GM13976 (cell line): ENCODE measurements at places on chromosomes 7 and 10.

- no peak for DNase-seq
Observed at GRCh38 chr7:84060000-84060399, 134.6 kb downstream of the SEMA3A start.

DNA sequence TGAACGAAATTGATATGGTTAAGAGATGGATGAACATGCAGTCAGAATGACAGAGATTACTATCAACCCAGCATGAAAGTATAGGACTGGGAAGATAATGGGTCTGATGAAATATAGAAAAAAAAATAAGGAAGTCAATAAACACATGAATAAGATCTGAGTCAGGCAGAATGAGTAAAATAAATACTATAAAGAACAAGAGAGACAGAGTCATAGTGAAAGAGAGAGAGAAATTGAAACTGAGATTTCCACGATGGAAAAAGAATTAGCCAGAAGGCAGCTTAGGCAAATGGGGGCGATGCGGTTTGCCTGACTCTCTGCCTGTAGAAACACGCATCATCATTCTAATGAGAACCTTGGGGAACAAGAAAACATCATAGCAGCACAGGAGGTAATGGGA is 26.6 kb downstream of the SEMA3D start:
- DNase-seq: no peak

GRCh38 chr10:67804395-67804678 is 33.7 kb downstream of the DNAJC12 start:
- DNase-seq: no peak

GRCh38 chr10:113891476-113891875 is 37.0 kb downstream of the NHLRC2 start:
- no peak for DNase-seq

DNA sequence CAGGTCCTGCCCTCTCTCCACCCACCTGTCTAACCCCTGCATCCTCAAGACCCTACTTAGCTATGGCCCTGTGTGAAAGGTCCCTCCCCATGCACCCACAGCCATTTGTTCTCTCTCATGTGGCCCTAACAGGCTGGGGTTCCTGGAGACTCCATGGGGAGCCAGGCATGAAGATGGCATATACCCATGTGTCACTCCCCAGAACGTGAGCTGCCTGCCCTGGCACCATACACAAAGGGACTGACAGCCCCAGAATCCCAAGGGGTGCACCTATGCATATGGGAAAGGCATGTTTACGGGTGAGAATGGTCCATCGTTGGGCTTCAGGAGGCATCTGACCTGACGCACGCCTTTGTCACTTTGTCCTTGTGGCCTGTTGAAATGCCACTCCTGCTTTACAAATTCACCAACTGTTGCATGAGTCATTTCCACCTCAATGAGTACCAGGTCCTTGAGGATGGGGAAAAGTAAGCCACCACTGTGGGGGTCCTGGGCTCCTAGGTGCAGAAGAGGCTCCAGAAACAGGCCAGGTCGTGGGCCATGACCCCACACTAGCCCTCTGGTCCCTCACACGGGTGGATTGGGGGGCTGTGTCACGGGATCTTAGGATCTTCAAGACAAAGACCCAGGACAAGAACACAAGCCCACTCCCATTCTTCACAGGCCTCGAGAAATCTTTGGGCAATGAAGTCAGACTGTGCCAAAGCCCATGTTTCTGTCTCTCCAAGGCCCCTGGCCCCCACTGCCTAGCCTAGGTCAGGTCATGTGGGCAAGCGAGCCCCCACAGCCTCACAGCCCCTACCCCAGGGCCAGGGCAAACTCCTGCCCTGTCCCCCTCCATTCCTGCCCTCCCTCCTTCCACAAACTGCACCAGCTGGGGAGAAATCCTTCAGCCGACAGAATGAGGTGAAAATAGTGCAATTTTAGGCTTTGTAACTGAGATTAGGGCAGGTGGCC is 8.6 kb downstream of the GPRIN2 start:
- no peak for DNase-seq

- DNase-seq: no peak
Observed at GRCh38 chr10:60048091-60048501, 141.7 kb upstream of the CCDC6 start.

GRCh38 chr10:17344206-17344605 is 110.2 kb downstream of the ST8SIA6 start:
- no peak for DNase-seq

DNA sequence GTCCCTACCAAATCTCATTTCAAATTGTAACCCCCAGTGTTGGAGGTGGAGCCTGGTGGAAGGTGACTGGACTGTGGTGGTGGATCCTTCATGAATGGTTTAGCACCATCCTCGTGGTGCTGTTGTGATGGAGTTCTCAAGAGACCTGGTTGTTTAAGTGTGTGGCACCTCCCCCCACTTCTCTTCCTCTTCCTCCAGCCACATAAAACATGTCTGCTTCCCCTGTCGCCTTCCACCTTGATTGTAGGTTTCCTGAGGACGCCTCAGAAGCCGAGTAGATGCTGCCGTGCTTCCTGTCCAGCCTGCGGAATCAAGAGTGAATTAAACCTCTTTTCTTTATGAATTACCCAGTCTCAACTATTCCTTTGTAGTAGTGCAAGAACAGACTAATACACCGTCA is 21.0 kb downstream of the GRB10 start:
- no peak for DNase-seq

DNA sequence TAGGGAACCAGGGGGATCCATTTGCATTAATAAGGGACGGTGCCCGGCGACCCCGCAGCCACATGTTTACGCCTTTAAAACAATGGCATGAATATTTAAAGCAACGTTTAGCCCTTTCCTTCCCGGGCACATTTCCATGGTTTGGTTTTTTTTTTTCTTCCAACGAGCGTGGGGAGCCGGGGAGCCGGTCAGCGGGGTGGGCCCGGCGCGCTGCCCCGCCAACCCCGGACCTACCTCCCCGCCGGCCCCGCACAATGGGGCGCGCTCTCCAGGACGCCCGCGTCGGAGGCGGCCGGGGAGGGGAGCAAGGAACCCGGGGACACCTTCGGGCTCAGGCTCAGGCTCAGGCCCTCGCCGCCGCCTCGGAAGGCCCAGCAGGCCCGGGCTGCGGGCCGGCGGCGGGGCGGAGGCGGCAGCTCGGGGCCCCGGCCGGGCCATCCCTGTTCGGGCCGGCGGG is 1.0 kb downstream of the SEPHS1 start:
- DNase-seq: no peak

DNA sequence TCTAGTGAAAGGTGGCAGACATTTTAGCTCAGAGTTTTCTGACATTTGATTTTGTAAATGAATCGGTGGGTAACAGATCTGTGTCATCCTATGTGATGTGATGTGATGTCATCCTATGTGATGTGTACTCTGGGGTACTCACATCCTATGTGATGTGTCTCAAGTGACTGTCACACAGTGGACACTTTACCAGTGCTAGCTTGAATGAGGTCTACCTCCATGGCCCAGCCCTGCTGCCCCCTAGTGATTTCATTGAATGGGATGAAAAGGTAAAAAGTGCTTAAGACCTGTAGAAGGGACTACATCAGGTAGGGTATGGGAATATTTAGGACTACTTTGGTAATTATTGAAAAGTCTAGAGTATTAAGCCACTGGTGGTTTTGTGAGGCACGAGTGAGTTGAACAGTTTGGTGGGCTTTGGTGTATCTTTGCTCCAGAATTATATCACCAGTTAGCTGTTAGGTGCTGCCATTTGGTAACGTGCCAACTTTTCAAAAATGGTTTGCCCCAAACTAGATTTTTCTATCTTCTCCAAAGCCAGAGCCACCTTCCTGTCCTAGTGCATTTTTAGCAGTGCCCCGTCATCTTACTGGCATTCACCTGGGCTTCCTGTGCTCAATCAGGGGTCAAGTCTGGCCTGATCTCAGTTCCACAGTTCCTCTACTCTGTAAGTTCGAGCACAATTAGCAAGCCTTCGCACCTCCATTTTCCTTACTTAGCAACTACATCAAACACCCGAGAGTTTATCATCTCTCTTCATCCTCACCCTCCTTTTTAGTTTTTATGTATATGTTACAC is 9.7 kb downstream of the EIF4H start:
- no peak for DNase-seq

DNA sequence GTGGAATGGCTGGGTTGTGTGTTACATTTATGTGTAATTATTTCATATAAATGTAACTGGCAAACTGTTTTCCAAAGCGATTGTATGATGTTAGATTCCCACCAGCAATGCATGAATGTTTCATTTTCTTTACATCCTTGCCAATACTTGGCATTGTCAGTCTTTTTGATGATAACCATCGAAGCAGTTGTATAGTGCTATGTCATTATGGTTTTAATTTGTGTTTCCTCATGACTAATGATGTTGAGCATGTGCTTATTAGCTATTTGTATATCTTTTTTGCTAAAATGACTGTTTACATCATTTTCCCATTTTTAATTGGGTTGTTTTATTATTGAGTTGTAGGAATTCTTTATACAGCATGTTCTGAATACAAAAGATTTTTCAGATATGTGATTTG is 22.3 kb downstream of the AHCYL2 start:
- DNase-seq: no peak

- no peak for DNase-seq
Observed at GRCh38 chr7:16402091-16402490, 19.2 kb downstream of the CRPPA start.

GRCh38 chr10:77339166-77339565 is 298.4 kb downstream of the KCNMA1 start:
- no peak for DNase-seq

DNA sequence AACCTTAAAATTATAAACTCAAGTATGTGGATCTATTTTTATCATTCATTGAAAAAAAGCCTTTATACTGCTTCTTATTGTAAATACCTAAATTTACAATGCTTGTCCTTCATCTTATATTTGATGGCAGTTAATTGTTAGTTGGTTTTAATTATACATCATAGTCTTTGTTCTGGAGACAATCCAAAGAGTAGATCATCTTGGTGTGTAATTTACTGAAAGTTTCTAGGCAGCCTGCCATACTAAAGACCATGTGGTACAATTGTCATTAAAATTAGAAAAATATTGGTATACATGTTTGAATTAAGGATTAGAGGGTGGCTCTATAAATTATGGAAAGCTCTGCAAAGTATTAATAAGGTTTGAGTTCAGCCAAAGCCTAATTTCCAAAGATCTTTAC is 231.4 kb downstream of the KCND2 start:
- no peak for DNase-seq

DNA sequence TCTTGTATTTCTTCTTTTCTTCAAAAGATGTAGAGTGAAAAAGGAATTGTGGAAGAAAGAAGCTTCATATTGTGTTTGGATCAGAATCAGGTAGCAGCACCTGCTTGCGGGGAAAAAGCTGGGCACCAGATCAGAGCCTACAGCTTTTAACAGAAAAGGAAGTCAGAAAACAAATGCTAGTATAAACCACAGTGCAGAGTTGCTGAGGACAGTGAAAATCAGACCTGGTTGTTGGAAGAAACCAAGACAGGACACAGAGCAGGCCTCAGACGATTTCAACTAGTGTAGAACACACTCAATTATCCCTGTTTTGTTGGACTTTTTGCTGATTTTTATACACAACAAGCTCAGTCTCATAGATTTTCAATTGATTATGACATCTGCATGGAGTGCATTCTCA is 221.4 kb downstream of the PTN start:
- DNase-seq: no peak

DNA sequence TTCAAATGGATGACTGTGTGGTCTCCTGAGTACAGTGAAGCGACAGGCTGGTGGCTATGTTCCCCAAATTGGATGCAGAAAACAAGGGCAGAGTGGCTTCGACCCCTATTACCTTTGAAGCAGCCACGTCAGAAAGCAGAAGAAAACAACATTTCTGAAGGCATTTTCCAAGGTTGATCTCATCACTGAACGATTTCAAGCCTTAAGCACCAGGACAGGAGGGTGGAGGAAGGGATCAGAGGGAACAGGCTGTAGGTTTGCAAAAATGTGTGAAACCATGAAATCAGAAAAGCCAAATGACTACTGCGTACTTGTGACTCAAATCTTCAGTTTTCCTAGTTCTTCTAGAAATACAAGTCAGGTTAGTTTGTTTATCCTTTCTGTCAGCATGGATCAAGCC is 181.0 kb upstream of the TMEM106B start:
- DNase-seq: no peak

DNA sequence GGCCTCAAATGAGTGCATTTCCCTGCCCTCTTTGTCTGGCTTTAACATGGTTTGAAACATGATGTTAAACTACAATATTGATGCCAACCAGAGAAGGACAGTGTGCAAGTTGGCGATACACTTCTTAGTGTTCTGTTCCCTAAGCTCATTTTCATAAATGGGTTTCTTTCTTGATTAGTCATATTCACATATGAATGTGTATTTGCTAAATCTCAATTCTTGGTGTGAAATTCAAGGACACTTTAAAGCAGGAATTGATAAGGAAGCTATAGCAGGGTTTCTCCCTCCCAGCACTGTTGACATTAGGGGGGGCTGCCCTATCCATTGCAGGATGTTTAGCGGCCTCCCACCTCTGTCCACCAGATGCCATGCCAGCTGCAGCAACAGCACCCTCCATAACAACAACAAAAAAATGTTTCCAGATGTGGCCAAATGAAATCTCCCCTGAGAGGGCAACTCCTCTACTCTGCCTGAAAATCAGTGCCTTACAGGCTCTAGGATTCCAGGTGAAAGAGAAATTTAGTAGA is 13.1 kb downstream of the CCNY start:
- DNase-seq: no peak

GRCh38 chr7:47338026-47338425 is 243.9 kb downstream of the TNS3 start:
- DNase-seq: no peak
